Brain (organoid and tissue), 16 donors: ENCODE measurements at places on chromosomes 12 and 14.
A peak's percentile ranks its signal among the peaks of the same experiment; 100 is the strongest.

GRCh38 chr14:99612071-99612737 lies 8.2 kb upstream of the CCDC85C start:
- no peak for DNase-seq

GRCh38 chr14:25050269-25051150 lies 563 bp upstream of the STXBP6 start:
- peak; percentile 26 for DNase-seq

DNA sequence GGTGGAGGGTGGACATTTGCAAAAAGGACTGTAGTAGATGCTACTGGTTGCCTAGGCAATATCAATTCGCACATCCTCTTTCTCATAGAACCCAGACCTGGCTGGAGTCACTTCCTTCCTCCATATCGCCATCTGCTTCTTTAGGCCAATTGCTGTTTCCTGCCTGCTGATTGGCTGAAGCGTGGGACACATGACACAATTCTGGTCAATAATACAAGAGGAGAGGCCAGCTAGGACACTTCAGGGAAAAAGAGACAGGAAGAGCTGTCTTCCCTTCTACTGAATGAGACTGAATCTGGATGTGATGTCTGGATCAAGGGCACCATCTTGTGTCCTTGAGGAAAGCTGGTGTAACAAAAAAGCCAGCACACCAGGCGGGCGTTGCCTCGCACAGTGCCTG lies 53.8 kb downstream of the TRPV4 start:
- DNase-seq: no peak

DNA sequence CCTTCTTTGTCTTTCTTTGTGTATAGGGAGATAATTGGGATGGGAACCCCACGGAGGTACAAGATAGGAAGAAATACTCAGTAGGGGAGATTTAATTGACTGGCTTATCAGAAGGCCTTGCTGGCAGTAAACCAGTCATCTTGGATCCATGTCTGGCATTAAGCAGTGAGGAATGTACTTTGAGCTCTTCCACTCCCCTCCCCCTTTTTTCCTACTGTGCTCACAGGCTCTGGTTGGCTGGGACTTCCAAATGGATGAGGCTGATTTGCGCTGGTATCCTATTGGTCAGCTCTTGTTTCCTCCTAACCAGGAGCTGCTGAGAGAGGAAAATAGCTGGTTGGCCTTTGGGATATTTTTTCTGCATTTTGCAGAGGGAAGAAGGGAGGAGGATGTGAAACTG lies 24.7 kb downstream of the NGDN start:
- DNase-seq: peak; percentile 96

DNA sequence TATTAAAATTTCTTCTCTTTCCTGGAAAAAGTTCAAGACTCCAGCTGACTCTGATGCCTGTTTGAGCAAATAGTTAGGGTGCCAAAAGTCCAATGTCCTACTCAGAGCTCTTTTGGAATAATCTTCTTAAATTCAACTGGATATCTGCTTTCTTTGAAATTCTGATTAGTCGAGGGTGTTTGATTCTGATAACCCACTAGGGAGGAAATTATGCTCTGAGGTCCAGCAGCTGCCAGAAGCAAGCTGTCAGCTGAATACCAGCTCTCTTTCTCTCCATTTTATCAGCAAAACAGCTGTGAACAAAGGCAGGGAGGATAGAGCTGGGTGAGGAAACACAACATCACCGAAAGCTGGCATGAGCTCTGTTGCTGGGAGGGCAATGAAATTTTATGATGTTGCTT lies 141.5 kb downstream of the CAND1 start:
- peak; percentile 66 for DNase-seq

- DNase-seq: no peak
Observed at GRCh38 chr14:42961509-42961908, 1354.8 kb downstream of the LRFN5 start.

GRCh38 chr12:57190037-57190436 lies 26.6 kb upstream of the NXPH4 start:
- no peak for DNase-seq

DNA sequence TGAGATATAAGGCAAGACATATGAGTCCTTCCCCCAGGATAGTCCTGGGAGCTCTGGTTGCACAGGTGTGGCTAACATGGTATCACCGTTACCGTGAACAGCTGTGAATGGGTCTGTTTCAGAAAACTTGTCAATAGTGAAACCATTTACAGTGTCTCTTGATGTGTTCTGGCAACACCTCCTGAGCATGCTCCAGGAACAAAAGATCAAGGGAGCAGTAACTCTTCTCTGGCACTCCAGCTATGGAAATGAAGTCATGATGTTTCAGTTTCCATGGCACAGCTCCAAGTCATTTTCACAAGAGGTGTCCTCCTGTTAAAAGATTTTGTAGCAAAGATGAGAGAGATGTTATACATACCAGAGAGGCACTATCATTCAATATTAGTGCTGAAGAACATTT lies 253.7 kb downstream of the SNAPC1 start:
- DNase-seq: no peak

- no peak for DNase-seq
Observed at GRCh38 chr12:76784600-76785051, 20.7 kb downstream of the ZDHHC17 start.

- no peak for DNase-seq
Observed at GRCh38 chr12:78164154-78164553, 333.5 kb downstream of the NAV3 start.

DNA sequence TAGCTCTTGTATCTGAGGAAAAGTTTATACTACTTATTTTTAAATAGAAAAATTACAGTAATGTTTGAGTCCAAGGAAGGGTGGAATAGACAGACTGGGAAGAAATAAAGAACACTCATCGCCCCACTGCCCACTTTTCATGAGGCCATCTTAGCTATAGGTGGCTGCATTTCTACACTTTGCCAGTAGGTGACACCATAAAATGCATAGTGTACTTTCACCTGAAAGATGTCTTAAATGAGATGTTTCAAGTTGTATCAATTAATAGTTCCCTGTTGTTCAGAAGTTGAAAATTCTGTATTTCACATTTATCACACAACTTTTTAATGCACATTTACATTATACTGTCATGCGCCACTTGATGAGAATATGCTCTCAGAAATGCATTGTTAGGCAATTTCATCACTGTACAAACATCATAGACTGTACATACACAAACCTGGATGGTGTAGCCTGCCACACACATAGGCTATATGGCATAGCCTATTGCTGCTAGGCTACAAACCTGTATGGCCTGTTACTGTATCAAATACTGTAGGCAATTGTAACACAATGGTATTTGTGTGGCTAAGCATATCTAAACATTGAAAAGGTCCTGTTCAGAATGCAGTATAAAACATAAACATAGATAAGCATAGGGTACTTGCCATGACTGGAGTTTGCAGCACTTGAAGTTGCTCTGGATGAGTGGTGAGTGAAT lies 27.6 kb downstream of the PMCH start:
- peak; percentile 20 for DNase-seq

GRCh38 chr14:50560931-50561285 lies 963 bp downstream of the ATL1 start:
- peak; percentile 92 for DNase-seq

DNA sequence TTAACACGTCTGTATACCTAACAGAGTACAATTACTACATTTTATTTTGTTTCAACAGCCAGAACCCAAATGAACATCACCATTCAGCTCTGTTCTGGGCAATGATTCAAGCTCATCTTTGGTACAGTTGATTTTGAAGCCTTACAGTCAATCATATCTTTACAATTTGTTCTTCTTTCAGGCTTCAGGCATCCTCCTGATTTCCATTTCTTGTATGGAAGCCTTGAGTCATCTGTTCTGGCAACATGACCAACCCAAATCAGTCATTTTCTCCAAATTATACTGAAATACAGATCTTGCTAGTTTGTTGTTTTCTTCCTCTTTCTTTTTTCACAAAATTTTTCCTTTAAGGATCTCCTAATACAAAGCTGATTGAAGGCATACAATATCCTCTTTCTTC lies 80.2 kb downstream of the PAX9 start:
- no peak for DNase-seq

DNA sequence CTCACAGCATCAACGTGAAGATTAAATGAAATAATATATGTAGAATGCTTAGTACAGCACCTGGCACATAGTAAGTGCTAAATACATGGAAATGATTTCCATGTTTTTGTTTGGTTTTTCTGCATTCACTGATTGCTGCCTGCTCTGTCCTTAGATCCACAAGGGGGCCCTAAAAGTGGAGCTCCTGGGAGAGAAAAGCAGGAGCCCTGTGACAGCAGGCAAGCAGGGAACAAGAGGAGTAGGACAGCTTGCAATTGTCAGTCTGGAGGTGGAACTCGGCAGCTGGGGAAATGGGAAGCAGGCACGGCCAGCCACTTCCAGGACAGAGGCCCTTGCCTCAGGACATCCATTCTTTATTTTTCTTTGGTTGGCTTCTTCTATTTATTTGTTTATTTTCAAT lies 292.9 kb downstream of the BMP4 start:
- DNase-seq: no peak

- peak; percentile 91 for DNase-seq
Observed at GRCh38 chr14:81436296-81437138, 36.4 kb upstream of the STON2 start.

DNA sequence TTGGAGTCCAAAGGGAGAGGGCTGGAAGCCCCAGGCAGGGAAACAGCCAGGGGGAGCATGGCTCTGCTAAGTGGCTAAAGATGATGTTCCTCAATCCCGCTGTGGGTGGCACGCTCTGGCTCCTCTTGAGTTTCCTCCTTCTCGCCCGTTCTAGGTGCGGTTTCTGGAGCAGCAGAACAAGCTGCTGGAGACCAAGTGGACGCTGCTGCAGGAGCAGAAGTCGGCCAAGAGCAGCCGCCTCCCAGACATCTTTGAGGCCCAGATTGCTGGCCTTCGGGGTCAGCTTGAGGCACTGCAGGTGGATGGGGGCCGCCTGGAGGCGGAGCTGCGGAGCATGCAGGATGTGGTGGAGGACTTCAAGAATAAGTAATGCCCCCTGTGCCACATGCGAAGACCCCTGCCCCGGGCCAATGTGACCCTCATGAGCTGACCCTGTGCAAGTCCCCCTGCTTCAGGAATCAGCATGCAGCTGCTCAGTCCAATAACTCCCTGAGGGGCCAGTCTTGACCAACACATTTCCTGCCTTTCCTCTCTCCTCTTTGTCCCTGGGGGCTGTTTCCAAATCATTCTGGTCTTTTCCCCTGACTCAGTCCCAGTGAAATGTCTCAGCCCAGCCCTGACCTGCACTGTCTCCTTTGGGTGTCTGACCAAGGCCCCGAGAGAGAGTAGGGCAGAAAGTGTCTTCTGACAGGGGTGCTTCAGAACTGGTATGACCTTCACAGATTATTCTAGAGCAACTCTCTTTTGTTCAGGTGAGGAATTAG lies 2.1 kb downstream of the KRT7 start:
- DNase-seq: no peak

DNA sequence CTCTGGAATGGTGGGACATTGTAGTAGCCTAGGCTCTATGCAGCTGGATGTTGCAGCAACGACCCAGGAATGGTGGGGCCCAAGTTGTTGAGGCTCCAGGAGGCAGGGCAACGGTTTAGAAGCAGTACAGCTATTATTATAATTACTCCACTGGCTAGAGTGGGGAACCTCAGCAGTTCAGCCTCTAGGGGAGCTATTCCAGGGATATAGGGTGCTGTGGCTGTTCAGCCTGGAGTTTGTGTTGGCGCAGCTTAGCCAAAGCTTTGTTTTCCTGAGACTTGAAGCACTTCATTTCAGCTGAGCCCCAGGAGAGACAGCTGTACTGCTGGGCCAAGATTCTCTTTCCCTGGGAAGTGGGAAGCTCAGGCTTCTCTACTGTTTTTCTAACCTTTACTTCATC lies 1023.0 kb upstream of the ATXN7L3B start:
- DNase-seq: no peak

GRCh38 chr12:46559311-46559710 lies 186.7 kb upstream of the SLC38A2 start:
- DNase-seq: no peak

DNA sequence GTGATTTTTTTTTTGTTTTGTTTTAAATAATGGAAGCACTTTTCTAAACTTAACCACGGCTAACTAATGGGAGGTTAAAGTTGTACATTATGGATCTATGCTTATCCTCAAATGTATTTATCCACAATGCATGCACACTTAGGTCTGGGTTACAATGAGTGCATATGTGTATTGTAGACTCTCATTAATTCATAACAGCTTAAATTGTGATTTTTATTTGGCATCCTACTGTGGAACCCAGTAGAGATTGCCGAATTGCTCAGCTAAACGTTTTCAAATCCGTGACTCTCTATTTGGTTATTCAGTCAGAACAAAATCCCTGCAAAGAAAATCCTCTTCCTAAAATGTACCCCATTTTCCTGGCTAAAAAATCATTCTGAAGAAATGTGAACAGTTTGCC lies 244.0 kb downstream of the SLC25A21 start:
- DNase-seq: no peak

DNA sequence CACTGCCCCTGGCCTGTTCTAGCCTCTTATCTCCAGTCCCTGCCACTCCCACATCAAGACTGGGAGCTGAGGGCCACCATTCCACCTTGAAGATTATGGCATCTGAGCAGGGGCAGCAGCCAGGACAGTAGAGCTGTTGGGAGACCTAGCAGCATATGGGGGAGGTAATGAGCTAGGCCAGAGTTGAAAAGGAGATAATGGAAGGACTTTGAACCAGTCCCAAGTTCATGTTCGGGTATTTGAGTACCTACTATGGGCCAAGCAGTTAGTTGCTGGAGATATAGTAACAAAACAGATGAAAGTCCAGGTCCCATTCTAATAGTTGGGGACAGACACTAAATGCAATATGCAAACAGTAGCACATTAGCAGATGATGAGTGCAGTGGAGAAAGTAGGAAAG lies 151.5 kb downstream of the PLXNC1 start:
- no peak for DNase-seq
